A549 treated with AZD2906 at 1 μM for 4 hours (cell line): ENCODE measurements at places on chromosomes 6 and 20. TPM values are rescaled to one million over a fixed set of nuclear protein-coding genes. Genes with fewer than 3 reads are reported as not detected.

The HTR1E gene
- not detected in 5 replicates for total RNA-seq

The FAM83C gene
- total RNA-seq = 0.11 to 0.20 TPM (median 0.15 TPM) in 5 replicates

The HS3ST5 gene
- total RNA-seq = not detected in 5 replicates

The SMOC2 gene
- total RNA-seq = 0.03 to 0.06 TPM (median 0.05 TPM) in 3 of 5 replicates, not detected in the others

The NFATC2 gene
- total RNA-seq = 7.4 to 8.9 TPM (median 8.4 TPM) in 5 replicates

The C20orf202 gene
- total RNA-seq = 0.08 TPM in 1 of 5 replicates, not detected in the others

The HLA-DRB1 gene
- total RNA-seq = not detected in 5 replicates

The MAS1 gene
- 0.01 TPM in 1 of 5 replicates, not detected in the others for total RNA-seq

The CEP85L gene
- 1.1 to 1.7 TPM (median 1.6 TPM) in 5 replicates for total RNA-seq

The CDH4 gene
- 6.0 to 9.0 TPM (median 7.9 TPM) in 5 replicates for total RNA-seq

The AGPAT4 gene
- total RNA-seq = 3.4 to 5.8 TPM (median 5.2 TPM) in 5 replicates

The REV3L gene
- 7.1 to 10.8 TPM (median 7.3 TPM) in 5 replicates for total RNA-seq

The TCP11 gene
- total RNA-seq = not detected in 5 replicates

The SSTR4 gene
- 0.43 to 0.96 TPM (median 0.79 TPM) in 5 replicates for total RNA-seq

The CCN6 gene
- total RNA-seq = not detected in 5 replicates

The MMP24 gene
- 26.7 to 31.9 TPM (median 30.4 TPM) in 5 replicates for total RNA-seq

The TNFRSF6B gene
- 0.22 to 0.87 TPM (median 0.69 TPM) in 5 replicates for total RNA-seq

The FAM50B gene
- 4.0 to 7.1 TPM (median 6.1 TPM) in 5 replicates for total RNA-seq

The ZNF322 gene
- total RNA-seq = 3.8 to 6.6 TPM (median 5.2 TPM) in 5 replicates

The APCDD1L gene
- total RNA-seq = 0.03 to 0.20 TPM (median 0.06 TPM) in 5 replicates

The ABHD16B gene
- not detected in 5 replicates for total RNA-seq

The RBM38 gene
- 24.3 to 36.9 TPM (median 34.0 TPM) in 5 replicates for total RNA-seq

The EEF1A1 gene
- total RNA-seq = 7,252 to 8,874 TPM (median 7,528 TPM) in 5 replicates

The ENPP3 gene
- total RNA-seq = not detected in 5 replicates
